ENCODE measurements at places on chromosomes 2 and 18. TPM values are rescaled to one million over a fixed set of nuclear protein-coding genes. Genes with fewer than 3 reads are reported as not detected.
A peak's percentile ranks its signal among the peaks of the same experiment; 100 is the strongest.

The CNDP1 gene
- under 0.01 TPM for total RNA-seq

The ZNF24 gene
- 99.5 TPM for total RNA-seq

DNA sequence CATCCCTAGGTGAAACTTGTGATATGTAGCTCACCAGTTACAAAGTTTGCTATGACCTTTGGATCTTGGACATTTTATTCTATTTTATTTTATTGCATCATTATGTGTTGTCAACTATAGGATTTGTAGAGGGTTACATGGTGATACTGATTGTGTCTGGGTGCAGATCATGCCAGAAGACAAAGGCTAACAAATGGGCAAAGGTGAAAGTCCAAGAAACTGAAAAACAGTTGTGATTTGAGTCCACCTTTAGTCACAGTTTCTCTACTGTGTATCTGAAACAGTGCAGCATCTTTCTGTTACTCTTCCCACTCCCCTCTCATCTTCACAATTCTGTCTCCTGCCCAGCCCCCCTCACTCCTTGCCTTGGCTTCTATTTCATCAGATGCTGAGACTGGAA lies 111.9 kb upstream of the LYPD6 start:
- no peak for DNase-seq

DNA sequence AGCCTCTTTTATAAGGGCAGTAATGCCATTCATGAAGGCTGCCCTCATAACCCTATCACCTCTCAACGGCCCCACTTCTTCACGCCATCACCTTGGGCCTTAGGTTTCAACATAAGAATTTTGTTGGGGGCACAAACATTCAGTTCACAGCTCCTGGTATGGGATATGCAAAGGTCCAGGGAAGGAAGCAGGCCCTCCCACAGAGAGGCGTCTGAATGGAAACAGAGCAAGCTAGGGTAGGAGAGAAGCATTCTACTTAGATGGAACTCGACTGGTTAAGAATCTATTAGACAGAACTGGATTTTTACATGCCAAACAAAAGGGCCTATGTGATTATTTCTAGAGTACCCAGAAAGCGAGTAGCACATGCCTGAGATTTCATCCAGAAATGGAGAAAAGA lies 42.8 kb downstream of the PROKR1 start:
- no peak for DNase-seq

- peak; percentile 32 for DNase-seq
These were observed 47.1 kb downstream of the ZNF532 start for GRCh38 chr18:58911766-58912165.

The HMSD gene
- not detected for total RNA-seq

DNA sequence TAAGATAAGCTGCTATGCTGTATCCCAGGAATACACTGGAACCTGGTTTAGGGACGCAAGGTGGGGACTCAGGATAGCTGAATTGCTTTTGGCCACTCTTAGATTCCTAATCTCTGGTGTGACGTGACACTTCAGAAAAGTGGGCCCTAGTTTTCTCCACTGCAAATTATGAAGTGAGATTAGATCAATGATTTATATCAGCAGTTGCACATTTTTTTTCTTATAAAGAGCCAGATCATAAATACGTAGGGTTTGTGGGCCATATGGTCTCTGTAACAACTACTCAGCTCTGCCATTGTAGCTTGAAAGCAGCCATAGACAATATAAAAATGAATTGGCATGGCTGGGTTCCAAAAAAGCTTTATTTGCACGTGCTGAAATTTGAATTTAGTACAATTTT lies 85.4 kb upstream of the CPO start:
- DNase-seq = no peak

- DNase-seq = no peak
These were observed 188.6 kb downstream of the CD226 start for GRCh38 chr18:69759046-69759445.

DNA sequence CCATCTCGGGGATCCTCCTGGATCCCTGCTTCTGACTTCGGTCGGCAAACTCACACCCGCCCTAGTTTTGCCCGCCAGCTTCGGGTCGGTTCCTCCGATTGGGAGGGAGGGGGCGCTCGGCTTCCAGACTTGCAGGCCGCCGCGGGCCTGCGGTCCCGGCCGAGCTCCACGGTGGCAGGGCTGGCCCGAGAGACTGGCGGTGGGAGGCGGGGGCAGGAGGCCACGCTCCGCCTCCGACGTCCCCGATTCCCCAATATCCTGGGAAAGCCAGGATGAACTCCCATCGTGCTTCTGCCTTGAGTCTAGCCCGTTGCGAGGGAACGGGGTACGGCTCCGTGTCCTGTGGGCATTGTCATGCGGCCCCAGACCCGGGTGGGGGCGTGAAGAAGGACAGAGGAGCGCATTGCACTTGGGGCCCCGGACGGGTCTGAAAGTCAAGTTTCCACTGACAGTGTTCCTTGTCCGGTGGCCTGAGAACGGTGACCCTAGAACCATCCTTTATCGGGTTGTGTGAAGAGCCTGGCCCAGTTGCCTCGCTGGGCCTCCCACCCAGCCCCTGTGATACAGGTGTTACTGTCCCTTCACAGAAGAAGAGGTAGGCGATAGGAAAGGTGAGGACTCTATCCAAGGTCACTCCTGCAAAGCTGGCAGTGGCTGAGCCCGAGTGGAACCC lies 2.4 kb upstream of the INHBB start:
- DNase-seq = peak; percentile 90

- peak; percentile 56 for DNase-seq
These were observed 59.4 kb downstream of the STEAP3 start for GRCh38 chr2:119282996-119283511.

GRCh38 chr2:175955136-175955535 lies 46.9 kb downstream of the LNPK start:
- no peak for DNase-seq

- no peak for DNase-seq
These were observed 401.5 kb downstream of the ARHGAP15 start for GRCh38 chr2:143530758-143531157.

GRCh38 chr2:36753706-36754221 lies 57.3 kb downstream of the VIT start:
- no peak for DNase-seq

DNA sequence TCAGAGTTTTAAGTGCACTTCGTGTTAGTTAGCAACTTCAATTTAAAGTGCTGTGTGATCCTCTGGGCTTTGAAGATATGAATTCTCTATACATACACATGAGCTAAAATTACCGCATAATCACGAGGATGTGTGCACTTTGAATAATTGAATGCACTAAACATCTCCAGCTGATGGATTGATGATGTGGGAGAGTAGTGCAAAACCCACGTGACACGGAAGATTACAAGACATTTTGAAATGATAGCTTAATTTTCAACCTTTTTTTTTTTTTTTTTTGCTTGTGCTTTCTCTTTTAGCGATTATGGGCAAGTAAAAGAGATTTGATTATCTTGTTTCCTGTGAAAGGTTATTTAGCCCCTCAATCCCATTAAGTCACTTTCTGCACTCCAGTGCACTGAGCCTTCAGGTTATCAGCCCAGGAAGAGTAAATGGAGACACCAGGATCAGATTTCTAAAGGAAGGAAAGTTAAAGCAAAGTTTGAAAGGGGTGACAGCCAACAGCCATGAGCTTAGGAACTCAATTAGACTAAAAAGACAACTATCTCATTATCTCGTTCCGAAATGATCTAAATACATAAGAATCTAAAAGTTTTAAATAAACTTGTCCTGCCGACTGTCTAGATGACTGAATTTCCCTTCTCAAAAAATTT lies 81.6 kb downstream of the CDK15 start:
- no peak for DNase-seq

The ORMDL1 gene
- 45.2 TPM for total RNA-seq

The FZD7 gene
- total RNA-seq = 15.5 TPM

The C2orf66 gene
- not detected for total RNA-seq

Data from frontal cortex (tissue), 4 donors.